ENCODE measurements at places on chromosomes 2 and 18.

- no peak for DNase-seq
These were observed 314.5 kb downstream of the LPIN1 start for GRCh38 chr2:12060886-12061285.

GRCh38 chr2:177984749-177985148, 87.8 kb downstream of the PDE11A start:
- DNase-seq, result no peak

DNA sequence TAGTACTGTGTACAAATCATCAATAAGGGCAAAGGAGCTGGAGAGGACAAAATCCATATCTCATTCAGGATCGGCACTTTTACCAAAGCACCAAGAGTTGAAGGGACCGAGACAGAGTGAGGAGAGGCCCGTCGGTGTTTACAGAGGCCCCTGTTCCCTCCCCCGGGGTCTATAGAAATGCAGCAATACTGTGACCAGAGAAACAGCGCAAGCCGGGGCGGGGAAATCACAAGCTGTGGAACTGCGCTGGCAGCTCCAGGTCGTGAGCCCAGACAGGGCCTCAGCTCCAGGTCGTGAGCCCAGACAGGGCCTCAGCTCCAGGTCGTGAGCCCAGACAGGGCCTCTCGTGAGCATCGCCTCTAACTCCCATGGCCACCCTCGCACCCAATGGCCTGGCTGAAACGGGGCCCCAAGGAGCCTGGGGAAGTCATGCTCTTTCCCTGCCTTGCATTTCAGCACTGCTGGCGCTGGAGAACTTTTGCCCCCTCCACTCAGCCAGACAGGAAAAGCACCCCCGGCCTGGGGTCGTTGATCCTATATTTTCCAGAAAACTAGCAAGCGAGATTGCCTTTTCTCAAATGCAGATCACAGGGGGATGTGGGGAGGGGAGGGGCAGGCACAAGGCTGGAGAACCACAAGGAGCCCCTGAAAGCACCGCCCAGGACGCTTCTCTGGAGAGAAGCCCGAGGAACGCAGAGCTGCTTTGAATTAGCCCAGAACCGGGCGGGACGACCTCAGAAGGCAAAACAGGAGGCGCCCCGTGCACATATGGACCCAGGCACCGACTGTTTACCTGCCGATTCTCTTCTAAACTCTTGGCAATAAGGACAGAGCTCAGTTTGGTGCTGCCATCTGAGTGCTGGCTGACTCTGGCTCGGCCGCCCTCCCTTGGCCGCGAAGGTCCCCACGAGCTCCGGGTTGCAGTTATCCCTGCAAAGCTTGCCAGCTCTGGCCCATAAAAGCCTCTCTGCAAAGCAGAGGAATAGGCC, 223.7 kb downstream of the ACKR3 start:
- no peak for DNase-seq

DNA sequence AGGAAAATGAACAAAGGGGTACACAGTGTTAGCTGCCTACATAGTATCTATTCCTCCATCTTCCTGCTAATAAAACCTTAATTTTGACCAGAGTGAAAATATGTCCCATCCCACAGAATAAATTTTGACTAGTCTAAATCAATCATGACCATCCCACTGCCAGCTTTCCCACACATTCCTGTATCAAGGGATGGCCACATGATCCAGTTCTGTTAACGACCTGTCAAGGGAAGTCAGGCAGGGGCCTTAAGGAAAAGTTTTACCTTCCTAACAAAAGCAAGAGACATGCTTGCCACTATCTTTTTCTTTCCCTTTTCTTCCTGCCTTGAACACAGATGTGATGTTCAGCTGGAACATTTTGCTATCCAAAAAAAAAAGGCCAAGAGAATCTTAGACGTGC, 185.0 kb upstream of the CHAC2 start:
- DNase-seq, result no peak

GRCh38 chr2:525021-525420, 152.2 kb downstream of the TMEM18 start:
- DNase-seq, result no peak

DNA sequence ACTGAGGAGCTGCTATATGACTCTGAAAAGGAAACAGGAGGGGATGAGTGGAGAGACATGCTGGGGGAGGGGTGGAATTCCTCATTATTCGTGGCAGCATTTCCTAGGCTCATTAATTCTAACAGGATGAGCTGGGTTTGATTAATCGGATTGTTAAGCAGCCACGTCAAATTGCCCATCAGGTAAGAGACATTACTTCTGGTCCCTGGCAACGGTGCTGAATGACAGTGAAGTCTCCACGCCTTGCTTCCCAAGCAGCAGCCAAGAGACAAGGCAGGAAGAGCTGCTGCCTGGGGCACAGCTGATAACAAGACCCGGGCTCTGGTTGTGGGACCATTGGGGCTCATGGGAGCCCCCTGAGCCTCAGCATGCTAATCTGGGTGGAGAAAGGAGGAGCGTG, 86.6 kb downstream of the MARCHF4 start:
- DNase-seq, result no peak

DNA sequence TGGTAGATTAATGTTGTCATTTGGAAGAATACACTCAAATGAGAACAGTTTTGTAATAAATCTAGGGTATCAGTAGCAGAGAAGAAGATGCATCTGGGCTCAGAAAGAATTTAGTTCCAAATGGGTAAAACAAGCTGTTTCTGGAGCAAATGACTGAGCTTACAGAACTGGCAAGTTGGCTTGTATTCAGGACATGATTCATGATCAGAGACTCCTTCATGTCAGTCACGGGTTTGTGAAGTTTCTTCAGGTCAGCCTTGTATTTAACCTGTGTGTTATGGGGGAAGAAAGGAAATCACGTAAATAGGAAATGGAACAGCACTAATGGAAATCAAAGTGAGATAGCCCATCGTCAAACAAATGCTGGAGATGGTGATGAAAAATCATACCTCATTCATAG, 109.1 kb downstream of the RIF1 start:
- DNase-seq, result no peak

- DNase-seq, result no peak
These were observed 383.7 kb downstream of the SOCS6 start for GRCh38 chr18:70672581-70672980.

GRCh38 chr2:173311844-173312606, 42.6 kb upstream of the CDCA7 start:
- DNase-seq, result no peak

GRCh38 chr2:60839126-60839813, 42.1 kb upstream of the REL start:
- DNase-seq, result no peak

GRCh38 chr2:1626271-1626681, 118.0 kb downstream of the PXDN start:
- DNase-seq, result no peak

- DNase-seq, result no peak
These were observed 257.4 kb downstream of the IKZF2 start for GRCh38 chr2:212894026-212894425.

- no peak for DNase-seq
These were observed 57.8 kb downstream of the TGOLN2 start for GRCh38 chr2:85269959-85270358.

GRCh38 chr2:188450732-188451483, 159.2 kb downstream of the GULP1 start:
- DNase-seq, result no peak

DNA sequence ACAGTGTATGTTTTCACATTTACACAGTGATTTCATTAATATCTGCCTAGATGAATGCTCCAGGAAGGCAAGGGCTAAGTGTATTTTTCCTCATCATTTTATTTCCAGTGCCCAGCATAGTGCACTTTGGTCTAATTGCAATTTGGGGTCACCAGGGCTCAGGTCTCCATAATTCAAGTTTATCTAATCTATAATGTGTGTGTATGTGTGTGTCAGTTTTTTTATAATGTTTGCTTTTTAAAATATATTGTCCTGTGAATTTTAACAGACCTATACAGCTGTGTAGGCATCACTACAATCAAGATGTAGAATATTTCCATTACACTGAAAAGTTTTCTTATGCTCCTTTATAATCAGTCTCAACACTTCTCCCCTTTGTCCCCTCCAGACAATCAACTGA, 620.4 kb downstream of the STK39 start:
- no peak for DNase-seq

- no peak for DNase-seq
These were observed at the start of gene COL6A3 for GRCh38 chr2:237413777-237414661. Gene COL6A3, minus strand, starts transcription at chr2:237414164. Its CDS starts 17,347 bp downstream, at chr2:237396817.

- no peak for DNase-seq
These were observed 245.9 kb downstream of the TFCP2L1 start for GRCh38 chr2:121038891-121039616.

DNA sequence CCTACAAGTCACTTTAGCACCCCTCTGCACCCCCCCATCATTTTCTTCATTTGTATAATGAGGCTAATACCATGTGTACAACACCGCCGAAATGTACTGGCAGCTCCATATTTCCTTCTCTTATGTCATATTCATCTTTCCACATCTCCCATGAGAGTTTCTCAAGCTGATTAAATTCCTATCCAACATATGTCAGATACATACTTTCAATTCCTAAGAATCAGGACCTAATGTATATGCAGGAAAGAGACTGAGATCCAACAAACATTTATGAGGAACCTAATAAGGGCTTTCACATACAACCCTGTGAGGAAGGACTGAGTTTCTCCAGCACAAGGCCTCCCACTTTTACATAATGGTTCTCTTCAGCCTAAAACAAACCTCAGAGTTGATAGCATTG, 41.9 kb downstream of the PRKD3 start:
- DNase-seq, result no peak

GRCh38 chr2:191947235-191947634, 100.3 kb upstream of the CAVIN2 start:
- no peak for DNase-seq

DNA sequence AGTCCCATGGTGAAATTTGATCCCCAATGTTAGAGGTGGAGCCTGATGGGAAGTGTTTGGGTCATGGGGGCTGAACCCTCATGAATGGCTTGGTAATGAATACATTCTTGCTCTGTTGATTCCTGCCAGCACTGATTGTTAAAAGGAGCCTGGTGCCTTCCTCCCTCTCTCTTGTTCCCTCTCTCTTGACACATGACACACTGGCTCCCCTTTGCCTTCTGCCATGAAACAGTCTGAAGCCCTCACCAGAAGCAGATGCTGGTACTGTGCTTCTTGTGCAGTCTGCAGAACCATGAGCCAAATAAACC, 30.6 kb upstream of the EPC2 start:
- no peak for DNase-seq
